G401 (cell line): ENCODE measurements at places on chromosomes 7 and 10. TPM values are rescaled to one million over a fixed set of nuclear protein-coding genes. Genes with fewer than 3 reads are reported as not detected.

Gene HTR5A
- not detected in 2 replicates for total RNA-seq

Gene MSMB
- total RNA-seq, result not detected in 2 replicates

Gene BTBD16
- total RNA-seq, result not detected in 2 replicates

Gene BCCIP
- 88.8 and 146 TPM in 2 replicates for total RNA-seq

Gene TMEM140
- total RNA-seq, result not detected in 2 replicates

Gene TUBB8
- total RNA-seq, result 1.1 and 1.4 TPM in 2 replicates
